ENCODE measurements at places on chromosomes 3 and 15.

DNA sequence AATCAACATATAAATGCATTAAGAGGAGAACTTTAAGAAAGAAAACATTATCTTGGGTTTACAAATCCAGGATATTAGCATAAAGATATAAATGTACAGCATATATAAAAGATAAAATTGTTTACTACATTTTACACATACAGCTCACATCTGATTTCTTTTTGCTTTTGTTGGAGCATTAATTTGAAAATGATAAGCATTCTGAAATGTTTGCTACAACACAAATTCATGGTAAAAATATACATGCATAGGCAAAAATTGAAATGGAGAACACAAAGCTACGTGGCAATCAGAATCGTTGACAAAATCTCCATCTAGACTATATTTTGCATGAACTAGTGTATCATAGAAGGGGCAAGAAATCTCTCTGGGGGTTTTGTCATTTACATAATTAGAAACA, 159.1 kb downstream of the TIGIT start:
- no peak for DNase-seq

DNA sequence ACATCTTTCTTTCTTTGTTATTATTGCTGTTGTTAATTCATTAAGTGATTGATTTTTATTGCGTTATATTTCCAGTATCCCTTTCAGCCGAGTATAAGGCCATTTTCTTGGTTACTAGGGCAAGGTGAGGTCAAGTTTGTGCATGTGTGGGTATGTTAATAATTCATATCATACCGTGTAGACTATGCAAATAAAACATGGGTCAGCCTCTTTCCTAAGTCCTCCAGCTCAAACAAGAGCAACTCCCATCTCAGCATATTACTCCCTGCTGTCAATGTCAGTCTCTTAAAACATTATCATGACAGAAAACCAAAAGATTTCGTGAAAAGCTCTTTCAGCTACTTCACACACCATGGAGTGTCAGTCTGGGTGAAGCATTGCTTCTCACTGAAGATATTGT, 103.9 kb upstream of the ST8SIA2 start:
- DNase-seq = no peak

- no peak for DNase-seq
Measured at GRCh38 chr3:172938788-172939187, 188.3 kb downstream of the ECT2 start.

- DNase-seq = no peak
Measured at GRCh38 chr3:64901522-64901885, 213.7 kb upstream of the ADAMTS9 start.

DNA sequence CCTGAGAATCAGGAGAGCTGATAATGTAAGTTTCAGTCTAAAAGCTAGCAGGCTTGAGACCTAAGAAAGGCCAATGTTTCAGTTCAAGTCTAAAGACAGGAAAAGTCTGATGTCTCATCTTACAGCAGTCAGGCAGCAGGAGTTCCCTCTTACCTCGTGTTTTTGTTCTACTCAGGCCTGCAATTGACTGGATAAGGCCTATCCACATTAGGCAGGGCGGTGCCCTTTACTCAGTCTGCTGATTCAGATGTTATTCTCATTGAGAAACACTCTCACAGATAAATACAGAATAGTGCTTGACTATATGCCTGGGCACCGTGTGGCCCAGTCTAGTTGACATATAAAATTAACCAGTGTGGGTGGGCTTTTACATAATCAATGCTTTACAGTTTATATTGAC, 122.4 kb downstream of the NR1D2 start:
- no peak for DNase-seq

DNA sequence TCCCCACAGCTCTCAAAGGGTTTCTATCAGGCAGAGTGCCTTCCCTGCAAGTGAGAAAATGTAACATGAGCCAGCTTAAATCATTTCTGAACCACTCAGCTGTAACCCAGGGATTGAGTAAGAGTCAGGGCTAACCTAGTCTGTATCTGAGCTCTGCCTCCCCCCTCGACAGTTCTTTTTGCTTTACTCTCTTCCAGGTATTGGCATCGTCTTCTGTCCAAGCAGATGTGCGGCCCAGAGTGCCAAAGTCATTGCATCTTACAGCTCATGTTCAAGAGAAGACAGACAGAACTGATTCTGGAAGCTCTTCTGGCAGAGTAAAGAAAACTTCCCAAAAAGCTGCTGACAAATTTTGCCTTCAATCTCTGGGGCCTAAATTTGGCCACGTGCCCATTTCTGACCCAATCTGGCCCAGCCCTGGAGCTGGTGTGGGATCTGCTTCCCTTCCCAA, 74.8 kb downstream of the ABHD5 start:
- DNase-seq = no peak

- DNase-seq = no peak
Measured at GRCh38 chr3:197750858-197751737, 1.4 kb downstream of the FYTTD1 start.

- no peak for DNase-seq
Measured at GRCh38 chr15:93932164-93932776, 299.1 kb upstream of the MCTP2 start.

DNA sequence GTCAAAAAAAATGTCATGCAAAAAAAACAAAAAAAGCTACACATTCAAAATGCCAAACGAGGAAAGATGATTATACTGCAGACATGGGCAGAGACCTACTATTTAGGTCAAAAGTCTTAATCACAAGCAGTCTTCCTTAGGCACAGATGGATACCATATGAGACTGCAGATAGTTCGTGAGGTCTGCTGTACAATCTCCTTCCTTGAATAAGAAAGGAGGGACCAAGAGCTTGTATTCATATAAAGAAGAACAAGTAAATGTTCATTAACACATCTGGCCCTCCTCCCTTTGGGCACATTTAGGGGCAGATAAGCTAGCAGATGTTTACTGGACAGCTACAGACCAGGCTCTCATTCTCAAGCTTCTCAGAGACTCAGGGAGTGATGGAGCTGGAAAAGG, 45.3 kb downstream of the ANXA2 start:
- no peak for DNase-seq

DNA sequence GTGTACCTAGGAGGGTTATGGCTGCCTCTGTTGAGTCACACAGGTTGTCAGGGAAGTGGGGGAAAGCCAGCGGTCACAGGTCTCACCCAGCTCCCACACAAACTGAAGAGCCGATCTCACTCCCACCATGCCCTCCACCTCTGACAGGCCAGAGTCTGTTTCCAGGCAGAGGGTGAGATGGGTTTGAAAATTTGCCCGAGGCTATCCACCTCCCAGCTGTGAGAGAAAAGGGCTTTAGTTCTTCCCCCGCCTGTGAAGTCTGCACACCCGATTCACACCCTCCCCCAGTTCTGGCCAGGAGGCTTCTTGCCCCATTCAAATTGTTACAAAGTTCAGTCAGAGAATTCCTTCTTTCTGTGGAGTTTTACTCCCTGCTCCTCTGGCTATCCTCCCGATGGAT, 446.9 kb downstream of the EDEM1 start:
- DNase-seq = no peak

GRCh38 chr3:26029321-26029720, 239.4 kb downstream of the OXSM start:
- DNase-seq = no peak

- no peak for DNase-seq
Measured at GRCh38 chr3:119647171-119647570, 13.2 kb downstream of the POPDC2 start.

DNA sequence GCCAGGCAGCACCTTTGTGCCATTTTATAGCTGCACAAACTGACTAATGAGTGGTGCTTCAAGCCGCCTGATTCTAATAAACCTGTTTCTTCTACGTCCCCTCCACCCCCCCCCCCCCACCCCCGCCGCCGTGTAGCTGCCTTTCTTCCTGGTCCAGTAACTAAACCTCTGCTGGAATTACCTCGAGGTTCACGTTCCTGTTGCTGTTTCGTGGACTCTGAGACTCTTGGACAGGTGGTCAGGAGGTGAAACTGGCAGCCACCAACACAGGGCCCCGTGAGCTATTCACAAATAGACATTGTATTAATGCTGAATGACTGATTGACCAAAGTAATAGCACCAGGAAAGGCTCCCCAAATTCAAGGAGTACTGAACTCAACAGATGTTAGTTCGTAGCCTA, 73.9 kb downstream of the TRIM69 start:
- DNase-seq = no peak

DNA sequence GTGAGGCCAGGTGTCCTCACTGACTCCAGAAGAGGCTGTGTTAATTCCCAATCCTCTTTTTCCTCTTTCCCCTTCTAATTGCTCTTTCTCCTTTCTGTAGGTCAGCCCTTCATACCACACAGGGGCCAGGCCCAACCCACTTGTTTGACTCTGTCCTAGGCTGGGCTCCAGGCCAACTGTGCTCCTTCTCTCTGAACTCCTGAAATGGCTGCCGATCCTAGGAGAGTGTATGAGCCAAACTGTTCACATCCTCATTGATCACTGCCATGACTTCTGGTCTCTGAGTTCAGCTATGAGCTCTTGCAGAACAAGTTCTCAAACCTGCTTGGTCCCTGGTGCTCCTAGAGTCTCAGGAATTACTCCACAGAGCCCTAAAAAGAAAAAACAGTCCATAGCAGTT, 145.1 kb downstream of the VGLL4 start:
- DNase-seq = no peak

DNA sequence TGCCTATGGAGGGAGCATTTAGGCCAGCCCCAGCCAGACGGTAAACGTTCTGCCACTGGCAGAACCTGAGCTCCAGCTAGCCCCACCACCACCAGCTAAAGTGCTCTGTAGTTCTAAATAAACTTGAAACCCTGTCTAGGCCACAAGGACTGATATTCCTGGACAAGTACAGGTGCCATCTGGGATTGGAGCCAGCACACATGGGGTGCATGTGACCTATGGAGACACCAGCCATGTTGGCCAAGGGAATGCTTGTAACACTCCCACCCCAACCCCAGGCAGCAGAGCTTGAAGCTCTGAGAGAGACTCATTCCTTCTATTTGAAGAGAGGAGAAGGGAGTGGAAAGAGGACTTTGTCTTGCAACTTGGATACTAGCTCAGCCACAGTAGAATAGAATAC, 284.5 kb upstream of the DCBLD2 start:
- DNase-seq = no peak

DNA sequence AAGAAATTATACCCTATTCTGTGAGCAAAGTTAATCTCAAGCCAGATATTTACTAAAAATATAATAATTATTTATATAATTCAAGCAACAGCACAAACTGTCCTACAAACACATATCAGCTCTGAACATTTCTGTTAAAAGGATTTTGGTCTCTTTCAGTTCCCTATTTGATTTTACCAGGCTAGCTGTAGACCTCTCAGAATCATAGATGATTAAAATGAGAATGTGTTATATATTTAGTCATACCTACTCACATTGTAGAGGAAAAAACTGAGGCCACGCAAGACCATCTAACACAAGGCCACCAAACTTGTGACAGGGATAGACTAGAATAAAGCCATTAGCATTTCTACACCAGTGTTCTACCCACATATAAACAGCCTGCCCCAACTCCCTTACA, 28.5 kb downstream of the ACKR4 start:
- no peak for DNase-seq

DNA sequence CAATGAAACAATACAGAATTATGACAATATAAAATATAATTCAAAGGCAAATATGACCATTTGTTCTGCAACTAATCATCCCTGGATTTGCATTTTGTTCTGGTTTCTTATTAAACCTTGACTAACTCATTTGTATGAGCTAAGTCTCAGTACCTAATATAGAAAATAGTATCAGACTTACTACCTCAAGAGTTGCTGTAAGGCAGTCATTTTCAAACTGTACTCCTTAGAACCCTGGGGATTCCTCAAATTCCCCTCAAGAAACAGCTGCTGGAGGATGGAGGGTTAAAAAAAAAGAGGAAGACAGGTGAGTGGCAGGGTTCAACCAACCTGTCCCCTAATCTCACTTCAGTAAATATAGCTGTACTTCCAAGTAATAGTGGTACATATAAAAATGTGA, 11.1 kb downstream of the ZBTB11 start:
- no peak for DNase-seq

GRCh38 chr3:109114746-109115145, 3.2 kb downstream of the MORC1 start:
- no peak for DNase-seq

DNA sequence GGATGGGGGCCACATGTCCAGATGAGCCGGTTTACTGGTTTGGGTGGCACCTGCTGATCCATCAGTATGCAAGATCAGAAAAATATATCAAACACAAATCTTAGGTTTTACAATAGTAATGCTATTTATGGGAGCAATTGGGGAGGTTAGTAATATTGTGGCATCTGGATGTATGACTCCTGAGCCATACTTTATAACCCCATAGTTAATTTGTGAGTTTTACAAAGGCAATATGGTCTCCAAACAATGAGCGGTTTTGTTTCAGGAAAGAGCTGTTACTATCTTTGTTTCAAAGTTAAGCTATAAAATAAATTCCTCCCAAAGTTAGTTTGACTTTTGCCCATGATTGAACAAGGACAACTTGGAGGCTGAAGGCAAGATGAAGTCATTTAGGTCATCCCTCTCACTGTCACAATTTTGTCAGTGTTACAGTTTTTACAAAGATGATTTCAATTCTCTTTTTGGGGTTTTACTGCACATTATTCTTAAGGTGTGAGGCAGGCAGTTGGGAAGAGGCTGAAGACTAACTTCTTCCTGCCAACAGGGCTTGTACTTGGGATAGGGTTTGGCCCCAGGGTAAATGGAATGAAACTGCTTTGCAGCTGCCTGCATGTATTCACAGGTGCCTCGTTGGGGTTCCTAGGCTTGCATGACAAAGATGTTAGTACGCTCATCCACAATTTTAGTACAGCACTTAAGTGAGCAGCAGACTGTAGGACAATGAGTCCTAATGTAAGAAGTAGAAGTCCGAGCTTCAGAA, 296.6 kb upstream of the NDN start:
- no peak for DNase-seq

- DNase-seq = no peak
Measured at GRCh38 chr3:49427586-49427985, 1.5 kb downstream of the NICN1 start.

DNA sequence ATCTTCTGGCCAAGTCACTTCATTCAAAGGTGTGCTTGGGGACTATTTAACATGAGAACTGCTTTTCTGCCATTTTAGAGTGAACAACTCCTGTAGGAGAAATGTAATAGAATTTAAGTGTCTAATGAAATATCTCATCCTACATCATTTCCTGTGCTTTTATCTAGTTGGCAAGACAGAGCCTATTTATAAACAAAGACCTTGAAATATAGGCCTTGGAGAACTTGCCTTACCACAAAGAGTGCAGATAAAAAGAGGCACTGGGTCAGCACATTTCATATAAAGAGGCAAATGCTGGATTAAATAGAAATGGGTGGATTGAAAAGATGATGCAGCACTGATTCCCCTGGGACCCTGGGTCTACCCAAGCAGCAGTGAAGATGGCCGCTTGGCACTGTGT, 278.0 kb downstream of the SUCLG2 start:
- DNase-seq = no peak

DNA sequence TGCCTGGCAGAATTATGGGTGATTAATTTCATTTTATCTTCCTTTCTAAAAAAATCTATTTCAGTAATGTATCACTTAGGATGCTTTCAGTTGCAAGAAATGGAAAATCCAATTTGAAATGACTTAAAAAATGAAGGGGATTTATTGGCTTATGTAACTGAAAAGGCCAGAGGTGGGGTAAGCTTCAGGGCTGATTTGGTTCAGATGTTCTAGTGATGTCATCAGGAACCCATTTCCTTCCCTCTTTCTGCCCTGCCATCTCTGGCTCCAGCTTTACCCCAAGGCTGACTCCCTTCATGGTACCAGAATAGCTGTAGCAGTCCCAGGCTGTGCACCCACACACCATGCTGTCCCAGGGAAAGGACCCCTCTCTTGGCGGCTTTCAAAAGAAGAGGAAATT, 18.5 kb upstream of the REC114 start:
- no peak for DNase-seq

- no peak for DNase-seq
Measured at GRCh38 chr3:45991341-45991740, 4.3 kb downstream of the FYCO1 start.

- DNase-seq = no peak
Measured at GRCh38 chr3:170896781-170897180, 11.7 kb downstream of the EIF5A2 start.
